Activated CD4-positive, alpha-beta T cell treated with anti-CD3 and anti-CD28 coated beads for 48 hours (primary cell): ENCODE measurements at places on chromosomes 7 and 10.

- DNase-seq = no peak
Measured at GRCh38 chr7:129163875-129164544, 19.5 kb downstream of the TSPAN33 start.

DNA sequence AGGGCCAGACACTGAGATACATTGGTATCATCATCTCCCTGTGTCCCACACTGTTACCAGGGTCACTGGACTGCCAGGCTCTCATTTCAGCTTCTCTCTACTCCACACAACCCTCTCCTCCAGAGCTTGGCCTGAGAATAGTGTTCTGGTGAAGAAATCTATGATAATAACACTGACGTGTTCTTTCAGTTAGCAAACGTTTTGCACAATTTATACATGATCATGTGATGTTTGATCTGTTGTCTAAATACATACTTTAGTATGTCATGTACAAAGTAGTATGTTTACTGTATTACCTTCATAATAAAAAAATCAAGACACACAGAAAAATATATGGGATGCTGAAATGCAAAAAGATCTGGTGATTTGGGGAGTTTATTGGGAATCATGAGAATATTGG, 5.0 kb downstream of the SLC16A9 start:
- DNase-seq = no peak

- DNase-seq = no peak
Measured at GRCh38 chr10:19701427-19702052, 114.7 kb upstream of the PLXDC2 start.

DNA sequence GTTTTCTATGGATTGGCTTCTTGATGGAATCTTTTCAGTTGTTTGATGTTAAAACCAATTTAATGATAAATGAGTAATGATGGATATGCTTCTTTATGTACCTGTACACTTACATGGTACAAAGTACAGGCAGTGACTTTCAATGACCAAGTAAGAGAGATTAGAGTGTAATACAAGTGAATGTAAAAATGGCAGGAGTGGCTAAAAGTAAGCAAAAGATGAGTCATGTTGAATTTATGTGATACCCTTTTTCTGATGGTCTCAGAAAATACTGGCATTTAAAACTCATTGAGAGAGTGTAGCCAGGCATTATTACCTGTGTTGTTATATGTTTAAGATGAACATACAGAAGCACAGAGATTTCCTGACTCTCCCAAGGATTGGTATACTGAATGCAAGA, 97.1 kb downstream of the GPR85 start:
- no peak for DNase-seq

DNA sequence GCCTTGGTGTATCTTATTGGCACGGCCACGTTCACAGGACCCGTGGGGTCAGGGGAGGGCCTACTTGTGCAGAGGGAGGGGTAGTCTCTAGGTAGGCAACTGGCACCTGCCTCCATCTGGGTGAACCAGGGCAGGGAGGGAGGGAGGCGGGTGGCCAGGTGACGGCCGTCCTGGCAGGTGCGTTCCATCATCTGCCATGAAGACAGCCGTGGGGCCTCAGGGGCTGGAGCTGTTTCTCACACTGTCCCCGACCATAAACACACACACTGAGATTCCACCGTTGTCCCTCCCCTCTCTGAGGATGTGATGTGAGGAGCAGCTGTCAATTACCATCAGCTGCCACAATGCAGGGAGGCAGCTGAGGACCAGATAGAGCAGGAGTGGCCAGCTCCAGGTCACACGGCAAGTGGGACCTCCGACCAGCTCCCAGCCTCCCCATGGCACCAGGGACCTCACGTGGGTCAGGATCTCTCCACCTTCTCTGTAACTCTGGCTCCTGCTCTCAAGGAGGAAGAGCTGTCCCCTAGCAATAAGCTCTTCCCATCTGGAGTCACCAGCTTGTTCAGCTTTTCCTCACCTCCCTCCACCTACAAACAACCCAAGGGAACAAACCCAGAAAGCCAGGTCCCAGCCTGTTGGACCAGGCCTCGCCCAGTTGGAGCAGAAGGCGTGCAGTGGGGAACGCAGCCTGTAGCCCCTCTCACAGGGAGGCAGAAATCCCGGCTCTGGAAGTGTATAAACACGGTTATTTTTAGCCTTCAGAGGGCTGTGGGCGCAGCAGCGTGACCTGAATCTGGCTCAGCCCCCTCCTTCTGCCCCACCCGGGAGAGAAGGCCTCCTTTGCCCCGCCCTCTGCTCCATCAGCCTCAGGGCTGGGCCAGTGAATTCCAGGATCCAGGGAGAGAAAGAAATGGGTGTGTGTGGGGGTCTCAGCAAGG, 33.1 kb downstream of the ZMIZ1 start:
- no peak for DNase-seq

- no peak for DNase-seq
Measured at GRCh38 chr10:48531486-48531885, 73.4 kb downstream of the ARHGAP22 start.

GRCh38 chr7:31979690-31980330, 90.4 kb downstream of the PDE1C start:
- no peak for DNase-seq

GRCh38 chr7:50197549-50197948, 104.5 kb upstream of the ZPBP start:
- peak; percentile 88 for DNase-seq

DNA sequence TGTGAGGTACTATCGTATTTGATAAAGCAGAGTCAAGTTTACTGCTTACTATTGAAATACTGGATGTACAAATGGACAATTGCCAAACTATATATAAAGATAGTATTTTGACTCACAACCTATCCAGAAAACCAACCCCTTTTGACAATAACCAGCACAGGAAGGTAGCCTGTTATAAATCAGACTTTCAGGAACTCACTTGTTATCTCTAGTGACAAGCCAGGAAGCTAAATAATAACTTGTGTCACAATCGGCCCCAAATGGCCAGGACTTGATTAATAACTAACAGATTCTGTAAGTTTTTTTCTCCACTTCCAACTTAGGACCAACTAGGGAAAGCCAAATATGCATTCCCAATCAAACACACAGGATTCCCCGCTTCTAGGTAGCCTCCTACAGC, 38.8 kb upstream of the SLC35G1 start:
- no peak for DNase-seq

GRCh38 chr10:103316087-103316486, 34.9 kb downstream of the PCGF6 start:
- no peak for DNase-seq

DNA sequence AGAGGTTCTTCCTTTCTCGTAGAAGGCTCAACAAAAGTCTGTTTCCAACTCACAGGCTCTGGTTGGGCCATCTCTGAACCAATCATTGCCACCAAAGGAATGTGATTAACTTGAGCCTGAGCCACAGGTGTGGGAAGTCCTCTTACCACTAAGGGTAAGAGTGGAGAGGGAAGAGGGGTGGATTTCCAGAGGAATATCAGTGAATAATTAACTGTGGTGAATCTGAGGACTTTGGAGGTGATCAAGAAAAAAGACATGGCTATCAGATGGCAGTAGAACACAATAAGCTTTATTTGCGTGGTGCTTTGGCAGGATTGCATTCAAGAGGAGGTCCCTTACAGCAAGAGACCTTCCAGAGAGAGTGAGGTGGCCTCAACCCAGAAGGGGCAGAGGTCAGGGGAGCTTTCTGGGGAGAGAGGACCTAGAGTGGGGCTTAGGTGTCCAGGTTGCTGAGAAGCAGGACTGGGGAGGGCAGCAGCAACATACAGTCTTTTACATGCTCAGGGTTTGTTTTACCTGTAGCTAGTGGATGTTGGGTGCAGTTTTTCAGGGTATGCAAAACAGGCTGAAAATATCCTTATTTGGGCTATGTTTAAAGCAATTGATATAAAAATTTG, 61.4 kb downstream of the BBS9 start:
- DNase-seq = no peak

DNA sequence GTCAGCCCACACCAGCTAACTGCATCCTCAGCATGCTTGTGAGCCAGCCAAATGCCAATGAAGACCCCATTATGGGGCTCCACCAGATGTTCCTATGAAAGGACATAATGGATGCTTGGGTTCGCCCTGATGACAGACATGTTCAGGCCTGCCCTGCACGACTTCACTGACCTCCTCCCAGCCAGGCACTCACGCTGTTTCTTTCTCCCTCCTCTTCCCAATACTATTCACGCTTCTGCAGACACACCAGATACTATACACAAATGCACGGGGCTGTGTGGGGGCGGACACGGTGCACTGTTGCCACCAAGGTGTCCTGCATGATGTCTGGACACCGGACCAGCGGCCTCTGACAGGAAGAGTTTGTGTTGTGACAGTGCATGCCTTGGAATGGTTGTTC, 284.2 kb downstream of the PRPF18 start:
- no peak for DNase-seq

- DNase-seq = no peak
Measured at GRCh38 chr10:24115403-24115802, 93.5 kb upstream of the KIAA1217 start.

DNA sequence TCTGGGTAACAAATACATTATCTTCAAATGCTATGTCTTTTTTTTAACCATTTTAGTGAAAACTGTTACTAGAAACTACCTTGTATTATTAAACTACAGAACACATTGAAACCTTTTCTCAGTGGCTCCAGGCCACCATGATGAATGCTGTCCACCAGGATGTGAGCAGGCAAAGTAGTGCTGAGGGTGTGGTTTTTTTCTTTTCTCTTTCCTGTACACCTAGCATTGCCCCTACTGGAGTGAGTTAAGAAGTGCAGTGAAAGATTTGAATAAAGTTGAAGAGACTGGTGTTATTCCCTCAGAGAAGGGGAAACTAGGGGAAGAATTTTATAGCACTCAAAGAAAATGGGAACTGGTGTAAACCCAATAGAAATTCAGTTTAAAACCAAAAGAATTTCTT, 120.0 kb upstream of the SAMD8 start:
- no peak for DNase-seq

- DNase-seq = no peak
Measured at GRCh38 chr10:88530093-88530492, 53.0 kb downstream of the RNLS start.

GRCh38 chr10:124496150-124496549, 34.5 kb downstream of the LHPP start:
- DNase-seq = no peak

- DNase-seq = no peak
Measured at GRCh38 chr7:36811807-36812206, 87.5 kb upstream of the AOAH start.

DNA sequence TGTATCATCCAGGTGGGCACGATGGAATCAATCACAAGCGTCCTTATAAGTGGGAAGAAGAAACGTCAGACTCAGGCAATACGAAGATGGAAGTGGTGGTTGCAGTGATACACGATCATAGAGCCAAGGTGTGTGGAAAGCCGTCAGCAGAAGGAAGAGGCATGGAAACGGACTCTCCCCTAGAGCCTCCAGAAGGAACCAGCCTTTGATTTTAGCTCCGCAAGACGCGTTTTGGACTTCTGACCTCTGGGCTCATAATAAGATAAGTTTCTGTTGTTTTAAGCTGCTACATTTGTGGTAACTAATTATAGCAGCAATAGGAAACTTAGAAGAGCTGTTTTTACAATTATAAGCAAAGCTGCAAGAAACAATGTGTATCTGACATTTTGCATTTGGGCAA, 14.8 kb downstream of the FANK1 start:
- no peak for DNase-seq

DNA sequence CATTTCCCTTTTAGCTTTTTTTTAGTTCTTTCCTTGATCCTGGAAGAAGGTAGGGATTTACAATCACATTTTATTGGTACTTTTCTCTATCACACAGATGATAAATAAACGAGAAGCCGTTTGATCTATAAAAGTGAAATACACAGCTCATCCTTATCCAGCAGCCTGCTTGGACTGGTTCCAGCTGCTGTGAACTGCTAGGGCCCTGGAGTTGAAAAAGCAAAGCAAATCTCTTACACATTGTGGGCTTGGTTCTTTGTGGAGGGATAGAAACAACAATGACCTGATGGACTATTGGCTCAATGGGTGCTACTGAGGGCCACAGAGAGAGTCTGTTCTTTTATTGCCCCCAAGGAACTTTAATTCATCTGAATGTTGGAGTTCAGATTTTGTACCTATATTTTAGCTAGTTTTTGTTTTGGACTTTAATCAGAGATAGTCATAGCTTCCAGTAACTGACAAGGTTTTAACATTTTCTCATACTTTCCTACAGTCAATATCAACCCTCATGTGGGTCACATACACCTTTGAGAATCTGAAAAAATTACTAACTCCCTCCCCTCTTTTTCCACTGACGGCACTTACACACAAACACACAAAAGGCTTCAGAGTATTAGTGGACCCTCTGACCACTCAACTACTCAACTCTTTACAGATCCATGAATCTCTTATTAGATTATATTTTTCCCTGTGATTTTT, 91.6 kb upstream of the CCDC6 start:
- no peak for DNase-seq

GRCh38 chr7:91128683-91129348, 135.4 kb upstream of the FZD1 start:
- no peak for DNase-seq

DNA sequence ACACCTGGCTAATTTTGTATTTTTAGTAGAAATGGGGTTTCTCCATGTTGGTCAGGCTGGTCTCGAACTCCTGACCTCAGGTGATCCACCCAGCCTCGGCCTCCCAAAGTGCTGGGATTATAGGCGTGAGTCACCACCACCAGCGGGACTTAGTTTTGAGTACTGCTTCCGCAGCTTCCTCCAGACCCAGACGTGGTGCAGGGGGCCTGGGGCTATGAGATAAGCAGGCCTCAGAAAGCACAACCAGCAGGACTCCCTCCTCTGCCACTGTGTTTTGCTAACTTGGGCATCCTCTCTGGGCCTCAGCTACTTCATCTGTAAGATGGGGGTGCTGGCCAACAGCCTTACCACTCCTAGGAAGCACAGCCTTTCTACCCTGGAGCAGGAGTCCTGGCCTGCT, 37.8 kb downstream of the GOLGA7B start:
- no peak for DNase-seq

GRCh38 chr10:124993736-124994451, 52.0 kb downstream of the ZRANB1 start:
- no peak for DNase-seq

DNA sequence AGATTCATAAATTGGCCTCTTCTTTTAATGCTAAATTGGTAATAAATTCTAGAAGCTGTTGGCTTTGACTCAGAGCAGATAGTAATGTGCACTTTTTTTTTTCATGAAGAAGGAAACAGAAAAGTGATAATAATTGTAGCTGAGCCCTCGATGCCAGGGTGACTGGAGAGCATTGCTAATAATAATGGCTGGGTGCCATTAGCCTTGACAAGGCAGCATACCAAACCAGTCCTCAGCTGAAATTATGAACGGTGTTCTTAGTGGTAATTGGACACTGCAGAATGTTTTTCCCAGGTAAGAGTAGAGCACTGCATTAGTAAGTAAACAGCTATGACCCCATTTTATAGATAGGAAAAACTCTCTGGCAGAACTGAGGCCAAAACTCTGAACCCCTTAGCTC, 18.9 kb downstream of the PLEKHA8 start:
- no peak for DNase-seq

- no peak for DNase-seq
Measured at GRCh38 chr10:11742779-11743298, 657 bp downstream of the ECHDC3 start.

- DNase-seq = no peak
Measured at GRCh38 chr10:113983552-113983951, 60.1 kb upstream of the ADRB1 start.
